ENCODE measurements at places on chromosomes 5 and 9. TPM values are rescaled to one million over a fixed set of nuclear protein-coding genes. Genes with fewer than 3 reads are reported as not detected.

The ZNF367 gene
- total RNA-seq = not detected

The CTXN3 gene
- not detected for total RNA-seq

The TLE1 gene
- total RNA-seq = 60.2 TPM

The ANKDD1B gene
- 11.6 TPM for total RNA-seq

The CXCL14 gene
- total RNA-seq = 27.9 TPM

The KIF20A gene
- 8.4 TPM for total RNA-seq

The FAM120A gene
- 123 TPM for total RNA-seq

The TNFSF15 gene
- 1.4 TPM for total RNA-seq

The UQCRQ gene
- 66.5 TPM for total RNA-seq

The PFN3 gene
- total RNA-seq = not detected

The MARVELD2 gene
- total RNA-seq = 20.6 TPM

The SH2D3C gene
- total RNA-seq = 1.8 TPM

The ZMYND19 gene
- total RNA-seq = 38.5 TPM

The MARCHF3 gene
- 2.9 TPM for total RNA-seq

The RAB3C gene
- not detected for total RNA-seq

The NEURL1B gene
- 23.2 TPM for total RNA-seq

The TAF11L5 gene
- total RNA-seq = not detected

The THBS4 gene
- total RNA-seq = not detected

The KCNN2 gene
- total RNA-seq = 0.89 TPM

The STKLD1 gene
- total RNA-seq = not detected

The PPIC gene
- total RNA-seq = 10.5 TPM

The OTP gene
- not detected for total RNA-seq

The PTGES gene
- 2.2 TPM for total RNA-seq

The ABL1 gene
- total RNA-seq = 61.4 TPM

The PIP5K1B gene
- total RNA-seq = 31.4 TPM

The QRFP gene
- total RNA-seq = not detected

The PCDHA5 gene
- total RNA-seq = not detected

The SMIM23 gene
- total RNA-seq = not detected

The CXXC5 gene
- total RNA-seq = 32.7 TPM

The STC2 gene
- 0.29 TPM for total RNA-seq

The FKTN gene
- 8.5 TPM for total RNA-seq

The SLC6A7 gene
- total RNA-seq = 29.3 TPM

The GABBR2 gene
- total RNA-seq = not detected

The KCNT1 gene
- total RNA-seq = not detected

The KLHL3 gene
- total RNA-seq = 20.4 TPM
